ENCODE measurements at places on chromosomes 16 and 17. TPM values are rescaled to one million over a fixed set of nuclear protein-coding genes. Genes with fewer than 3 reads are reported as not detected.
A peak's percentile ranks its signal among the peaks of the same experiment; 100 is the strongest.

DNA sequence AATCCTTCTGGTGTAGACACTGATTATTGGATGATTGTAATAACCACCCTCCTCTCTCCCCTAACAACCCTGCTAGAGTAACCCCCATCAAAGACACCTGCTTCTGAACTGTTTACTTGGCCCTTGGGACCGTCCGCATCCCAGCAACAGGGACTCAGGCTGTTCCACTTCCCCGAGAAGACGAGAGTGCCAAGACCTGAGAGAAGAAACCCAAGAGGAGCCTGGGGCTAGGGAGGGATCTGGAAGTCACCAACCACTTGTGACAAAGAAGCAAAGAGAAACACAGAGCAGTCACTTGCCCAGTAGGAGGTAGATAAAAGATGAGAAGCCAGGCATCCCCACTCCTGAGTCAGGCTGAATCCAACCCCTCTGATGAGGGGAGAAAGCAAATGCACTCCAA, 84.3 kb downstream of the CDH11 start:
- no peak for DNase-seq

GRCh38 chr17:78367193-78367592, 7.3 kb upstream of the SOCS3 start:
- DNase-seq = no peak

DNA sequence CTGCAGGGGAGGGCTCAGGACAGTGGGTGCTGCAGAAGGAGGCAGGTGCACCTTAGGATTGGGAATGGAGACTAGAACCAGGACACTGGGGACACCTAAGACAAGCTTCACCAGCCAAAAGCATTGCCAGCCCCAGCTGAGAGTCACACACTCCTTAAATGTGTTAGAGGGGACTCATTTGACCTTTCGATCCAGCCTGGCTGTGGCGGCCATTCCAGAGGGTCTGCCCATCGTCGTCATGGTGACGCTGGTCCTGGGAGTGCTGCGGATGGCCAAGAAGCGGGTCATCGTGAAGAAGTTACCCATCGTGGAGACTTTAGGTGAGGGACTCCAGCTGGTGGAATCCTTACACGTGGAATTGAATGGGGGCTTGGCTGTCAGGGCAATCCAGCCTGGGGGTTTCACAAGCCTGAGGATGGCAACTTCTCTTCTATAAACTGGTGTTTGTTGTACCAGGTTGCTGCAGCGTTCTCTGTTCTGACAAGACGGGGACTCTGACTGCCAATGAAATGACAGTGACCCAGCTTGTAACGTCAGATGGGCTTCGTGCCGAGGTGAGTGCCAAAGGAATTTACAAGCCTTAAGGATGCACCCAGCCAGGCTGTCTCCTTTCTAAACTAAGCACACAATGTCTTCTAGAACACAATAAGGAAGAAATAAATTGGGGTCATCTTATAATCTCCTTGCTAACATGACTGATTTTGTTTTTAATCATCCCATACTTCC, 65.3 kb downstream of the MEAK7 start:
- DNase-seq = no peak

DNA sequence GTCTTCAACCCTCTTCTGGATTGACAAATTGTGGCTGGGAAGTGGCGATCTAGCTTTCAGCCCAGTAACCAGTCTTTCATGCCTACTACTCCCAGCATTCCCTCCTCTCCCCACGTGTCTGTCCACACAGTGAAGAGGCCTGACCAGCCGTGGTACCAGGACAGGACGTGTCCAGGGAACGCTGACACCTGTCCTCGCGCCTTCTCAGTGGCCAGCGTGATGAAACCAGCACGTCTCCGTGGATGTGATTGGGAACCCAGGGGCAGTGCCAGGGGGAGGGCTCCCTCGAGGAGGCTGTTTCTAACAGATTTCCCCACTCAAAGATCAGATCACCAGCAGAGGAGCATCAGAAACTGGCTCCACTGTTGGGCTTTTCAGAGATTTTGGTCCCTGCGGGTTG, 69.1 kb downstream of the RPA1 start:
- no peak for DNase-seq

GRCh38 chr17:79007504-79008381, 1.8 kb downstream of the CANT1 start:
- DNase-seq = peak; percentile 51

GRCh38 chr16:19228575-19228974, 57.0 kb upstream of the CLEC19A start:
- no peak for DNase-seq

- peak; percentile 34 for DNase-seq
These were observed 9.0 kb upstream of the CD300C start for GRCh38 chr17:74554909-74555308.

GRCh38 chr16:13270602-13271001, 369.2 kb downstream of the SHISA9 start:
- no peak for DNase-seq

DNA sequence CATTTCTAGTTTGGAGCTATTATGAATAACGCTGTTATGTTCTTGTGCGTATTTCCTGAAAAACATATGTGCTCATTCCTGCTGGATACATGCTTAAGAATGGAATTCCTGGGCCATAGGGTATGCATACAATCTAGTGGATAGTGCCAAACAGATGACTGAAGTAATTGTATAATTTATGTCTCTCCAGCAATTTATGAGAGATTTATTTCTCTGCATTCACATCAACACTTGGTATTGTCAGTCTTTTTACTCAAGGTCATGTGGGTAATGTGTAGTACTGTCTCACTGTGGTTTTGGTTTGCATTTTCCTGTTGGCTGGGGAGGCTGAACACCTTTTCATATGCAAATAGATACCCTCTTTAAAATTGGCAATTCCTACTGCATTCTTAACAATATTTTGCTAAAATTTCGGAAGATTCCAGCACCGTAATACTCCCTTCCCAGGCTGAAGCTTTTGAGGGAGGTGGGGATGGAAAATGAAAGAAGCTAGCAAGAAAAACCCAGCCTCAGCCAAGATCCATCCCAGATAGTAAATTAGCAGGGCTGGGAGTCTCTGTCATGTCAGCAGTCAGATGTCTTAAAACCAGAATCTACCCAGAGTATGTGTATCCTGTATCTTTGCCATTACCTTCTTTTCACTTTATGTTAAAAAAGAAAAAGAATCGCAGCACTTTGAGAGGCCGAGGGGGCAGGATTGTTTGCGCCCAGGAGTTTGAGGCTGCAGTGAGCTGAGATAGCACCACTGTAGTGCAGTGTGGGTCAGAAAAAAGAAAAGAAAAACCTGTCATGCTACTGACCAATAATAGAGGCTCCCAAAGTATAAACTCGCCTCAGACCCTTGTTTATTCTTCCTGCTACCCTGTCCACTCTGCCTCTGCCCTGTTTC, 204.9 kb downstream of the LGALS9B start:
- no peak for DNase-seq

GRCh38 chr17:58913552-58913951, 157.9 kb downstream of the PPM1E start:
- DNase-seq = no peak

- peak; percentile 71 for DNase-seq
These were observed 17.5 kb upstream of the MTMR4 start for GRCh38 chr17:58531661-58532554.

DNA sequence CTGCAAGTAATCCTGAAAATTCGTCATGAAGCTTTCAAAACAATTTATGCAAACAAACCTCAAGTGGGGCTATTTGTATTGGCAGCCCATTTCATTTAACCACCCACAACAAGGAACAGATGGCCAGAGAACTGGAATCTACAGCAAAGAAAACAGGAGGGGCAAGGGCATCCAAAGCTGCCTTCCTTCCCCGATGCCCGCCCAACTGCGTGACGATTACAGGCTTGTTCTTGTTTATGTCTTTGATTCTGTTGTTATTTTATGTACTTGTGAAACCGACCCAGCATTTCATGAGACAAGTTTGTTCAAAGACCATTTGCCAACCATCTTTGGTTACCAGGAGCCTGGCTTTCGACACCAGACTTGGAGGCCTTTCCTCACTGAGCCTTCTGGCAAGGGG, 59.1 kb upstream of the IRX6 start:
- DNase-seq = no peak

GRCh38 chr16:27906883-27907282, 156.6 kb downstream of the GSG1L start:
- no peak for DNase-seq

GRCh38 chr16:15552507-15552906, 90.4 kb downstream of the MARF1 start:
- DNase-seq = no peak

DNA sequence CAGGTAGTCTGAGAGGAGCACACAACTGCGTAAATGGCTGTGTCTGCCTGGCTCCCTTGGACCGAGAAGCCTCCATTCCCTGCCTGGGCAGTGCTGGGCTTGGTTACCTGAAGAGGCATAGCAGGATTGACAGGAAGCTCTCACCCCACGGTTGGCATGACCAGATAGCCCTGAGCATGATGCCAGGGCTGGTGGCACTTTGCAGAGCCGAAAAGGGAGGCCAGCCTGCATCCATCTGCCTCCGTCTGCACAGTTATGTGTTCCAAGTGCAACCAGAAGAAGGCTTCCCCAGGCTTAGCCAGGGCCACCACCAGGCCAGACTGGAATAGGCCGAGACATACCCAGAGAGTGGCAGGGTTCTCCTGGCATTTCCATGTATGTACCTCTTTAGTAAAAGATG, 36.6 kb downstream of the GNAO1 start:
- no peak for DNase-seq

GRCh38 chr17:38421171-38421841, 7.0 kb upstream of the ARHGAP23 start:
- DNase-seq = no peak

DNA sequence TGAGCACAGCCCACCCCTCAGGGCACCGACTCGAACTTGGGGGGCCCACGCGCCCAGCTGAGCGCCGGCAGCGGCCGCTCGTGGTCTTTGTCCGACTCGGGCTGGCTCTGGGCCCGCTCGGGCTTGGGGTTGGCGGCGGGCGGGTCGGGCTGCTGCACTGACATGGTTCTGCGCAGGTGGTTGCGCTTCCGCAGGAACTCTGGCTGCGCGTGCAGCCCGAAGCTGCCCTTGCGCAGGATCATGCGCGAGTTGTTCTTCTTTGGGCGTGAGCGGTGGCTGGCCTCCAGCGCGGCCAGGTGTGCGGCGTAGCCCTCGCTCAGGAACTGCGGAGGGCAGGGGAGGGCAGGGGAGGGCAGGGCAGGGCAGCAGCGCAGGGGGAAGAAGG, 11.1 kb downstream of the PIMREG start:
- DNase-seq = no peak

GRCh38 chr16:27108051-27108770, 41.5 kb downstream of the C16orf82 start:
- no peak for DNase-seq

- DNase-seq = no peak
These were observed 104.2 kb downstream of the CDK5R1 start for GRCh38 chr17:32590974-32591373.

DNA sequence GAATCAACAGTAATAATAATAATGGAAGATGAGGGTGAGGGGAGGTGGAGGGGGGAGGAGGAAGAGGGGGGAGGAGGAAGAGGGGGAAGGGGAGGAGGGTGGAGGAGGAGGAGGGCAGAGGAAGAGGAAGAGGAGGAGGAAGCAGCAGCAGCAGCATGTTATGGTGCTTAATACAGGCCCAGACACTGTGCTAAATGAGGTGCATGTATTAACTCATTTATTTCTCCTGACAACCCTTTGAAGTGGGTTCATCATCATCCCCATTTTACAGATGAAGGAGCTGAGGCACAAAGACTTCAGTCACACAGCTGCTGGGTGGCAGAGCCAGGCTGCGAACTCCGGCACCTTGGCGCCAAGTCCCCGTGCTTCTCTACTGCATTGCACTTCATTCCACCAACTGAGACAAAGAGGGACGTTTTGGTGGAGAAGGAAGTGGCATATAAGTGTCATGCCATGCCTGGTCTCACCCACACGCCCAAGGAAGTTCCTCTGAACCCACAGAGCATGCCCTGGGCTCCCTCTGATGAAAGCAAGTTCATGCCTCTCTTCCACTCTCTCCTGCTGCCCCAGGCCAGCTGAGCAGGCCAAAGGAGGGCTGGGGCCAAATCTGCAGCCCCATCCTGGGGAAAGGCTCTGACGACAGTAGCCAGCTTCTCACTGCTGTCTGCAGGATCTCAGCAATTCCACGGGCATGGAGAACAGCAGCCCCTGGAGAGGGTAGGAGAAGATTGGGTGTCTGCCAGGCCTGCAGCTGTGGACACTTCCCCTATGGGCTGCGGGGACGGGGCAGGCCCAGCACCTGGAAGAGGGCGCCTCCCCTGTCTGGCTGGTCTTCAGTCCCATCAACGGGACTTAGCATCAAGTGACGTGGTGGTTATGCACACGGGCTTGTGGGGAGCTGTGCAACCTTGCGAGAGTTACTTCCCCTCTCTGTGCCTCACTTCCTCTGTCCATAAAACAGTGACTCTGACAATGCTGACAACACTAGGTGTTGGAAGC, 21.8 kb downstream of the XYLT1 start:
- peak; percentile 70 for DNase-seq

GRCh38 chr17:82248815-82249674, 20.2 kb downstream of the SLC16A3 start:
- DNase-seq = no peak

GRCh38 chr17:63196772-63197335, 230.8 kb downstream of the TANC2 start:
- DNase-seq = no peak

DNA sequence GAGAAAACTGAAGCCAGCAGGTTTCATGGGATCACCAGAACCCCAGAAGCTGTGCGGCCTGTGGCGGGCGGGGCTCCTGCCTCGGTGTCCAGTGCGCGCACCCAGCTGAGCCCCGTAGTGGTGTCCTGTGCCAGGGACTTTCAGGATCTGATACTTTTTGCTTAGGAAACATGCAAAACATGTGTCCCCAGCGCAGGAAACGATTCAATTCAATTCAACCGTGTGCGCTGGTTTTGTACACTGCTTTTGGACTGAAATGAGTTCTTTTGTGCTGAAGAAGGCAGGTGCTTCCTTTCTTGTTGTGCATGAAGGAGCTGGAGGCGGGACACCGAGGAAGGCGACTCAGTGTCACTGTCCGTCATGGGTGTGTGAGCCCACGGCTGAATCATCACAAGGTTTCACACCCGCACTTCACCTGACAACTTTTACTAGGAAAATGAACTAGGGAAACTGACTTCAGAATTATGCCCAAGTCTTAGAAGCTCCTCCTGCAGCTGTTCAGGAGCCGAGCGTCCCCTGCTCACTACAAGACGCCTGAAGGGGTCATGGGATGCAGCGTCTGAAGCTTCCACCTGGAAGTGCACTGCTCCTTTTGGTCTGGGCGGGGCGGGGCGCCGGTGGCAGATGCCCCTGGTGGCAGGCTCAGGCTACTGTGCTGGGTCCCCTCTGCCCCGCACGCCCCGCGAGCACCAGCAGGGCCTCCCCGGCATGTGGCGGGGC, 31.4 kb upstream of the ZNF750 start:
- DNase-seq = no peak

The CEP295NL gene
- total RNA-seq = 16.7 TPM

The TAT gene
- 0.13 TPM for total RNA-seq

The TBC1D28 gene
- total RNA-seq = not detected

The DOC2B gene
- 27.2 TPM for total RNA-seq

The ZFP3 gene
- 6.6 TPM for total RNA-seq

The BCAS3 gene
- 42.5 TPM for total RNA-seq

The PLCD3 gene
- total RNA-seq = 79.4 TPM

The CNTNAP4 gene
- 0.76 TPM for total RNA-seq

The CACNG3 gene
- not detected for total RNA-seq

The KRTAP4-4 gene
- not detected for total RNA-seq

The MYH1 gene
- not detected for total RNA-seq

The C17orf100 gene
- total RNA-seq = 2.1 TPM
